ENCODE measurements at places on chromosomes 13 and 19. TPM values are rescaled to one million over a fixed set of nuclear protein-coding genes. Genes with fewer than 3 reads are reported as not detected.

Gene SHISA2
- under 0.01 TPM for total RNA-seq

Gene FGF22
- not detected for total RNA-seq

Gene KLK4
- total RNA-seq: not detected

Gene ZNF8
- 4.9 TPM for total RNA-seq

Gene TEX101
- not detected for total RNA-seq

Gene PGLYRP2
- total RNA-seq: not detected

Gene EBI3
- total RNA-seq: 0.83 TPM

Gene ZNF566
- total RNA-seq: 6.4 TPM

Gene GJA3
- 16.7 TPM for total RNA-seq

Data from smooth muscle cell of trachea (primary cell).